Activated naive CD8-positive, alpha-beta T cell treated with anti-CD3 and anti-CD28 coated beads for 36 hours (primary cell): ENCODE measurements at places on chromosomes 2 and 18. TPM values are rescaled to one million over a fixed set of nuclear protein-coding genes. Genes with fewer than 3 reads are reported as not detected.

DNA sequence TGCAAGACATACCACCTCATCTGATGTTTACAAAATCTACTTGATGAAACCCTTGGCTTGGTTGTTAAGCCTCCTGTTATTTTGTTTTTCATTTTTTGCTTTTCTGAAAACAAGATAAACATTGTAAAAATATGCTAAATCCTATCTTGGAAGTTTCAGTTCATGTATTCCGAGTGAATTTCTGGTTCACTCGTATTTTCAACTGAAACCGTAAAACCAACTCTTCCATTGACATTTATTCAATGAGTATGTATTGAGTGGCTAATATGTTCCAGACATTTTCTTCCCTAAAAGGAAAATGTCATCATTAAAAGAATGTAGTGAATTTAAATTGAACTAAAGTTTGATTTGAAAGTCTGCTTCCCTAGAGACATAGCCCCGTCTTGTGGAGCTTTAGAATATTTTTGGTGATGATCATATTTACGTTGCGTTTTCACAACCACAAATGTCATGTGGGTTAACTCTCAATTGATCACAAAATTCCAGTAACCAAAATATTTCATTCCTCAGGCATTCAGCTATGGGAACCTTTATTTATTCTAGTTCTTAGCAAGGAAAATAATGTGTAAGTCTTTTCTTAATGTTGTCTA is 204.2 kb downstream of the MBD2 start:
- no peaks in the 10 kb centered on the region for H3K4me1 ChIP-seq
- no peak for DNase-seq
- no peaks in the 10 kb centered on the region for H3K27me3 ChIP-seq
- H3K27ac ChIP-seq = no peak overlapping the region
- no peak overlapping the region for H3K4me3 ChIP-seq

DNA sequence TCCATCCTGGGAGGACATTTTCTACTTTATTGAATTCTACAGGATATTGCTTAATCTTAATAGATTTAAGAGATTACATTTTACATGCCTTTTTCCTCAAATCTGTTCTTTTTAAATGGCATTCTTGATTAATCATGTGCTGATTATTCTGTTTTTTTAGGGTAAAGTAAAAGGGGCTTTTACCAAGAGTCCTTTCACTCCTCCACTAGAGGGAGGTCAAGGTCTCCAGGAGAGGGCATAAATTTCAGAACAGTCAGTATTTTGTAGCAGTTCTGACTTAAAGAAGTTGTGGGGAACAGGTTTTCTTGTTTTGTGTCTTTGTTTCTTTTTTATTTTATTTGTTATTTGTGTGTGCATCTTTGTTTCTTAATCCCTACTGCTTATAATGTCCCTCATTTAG is 25.4 kb downstream of the WDR75 start:
- no peak overlapping the region for H3K4me3 ChIP-seq
- H3K27me3 ChIP-seq = no peaks in the 10 kb centered on the region
- no peak for DNase-seq
- H3K36me3 ChIP-seq = peaks cover 19% of the 10 kb centered on the region

DNA sequence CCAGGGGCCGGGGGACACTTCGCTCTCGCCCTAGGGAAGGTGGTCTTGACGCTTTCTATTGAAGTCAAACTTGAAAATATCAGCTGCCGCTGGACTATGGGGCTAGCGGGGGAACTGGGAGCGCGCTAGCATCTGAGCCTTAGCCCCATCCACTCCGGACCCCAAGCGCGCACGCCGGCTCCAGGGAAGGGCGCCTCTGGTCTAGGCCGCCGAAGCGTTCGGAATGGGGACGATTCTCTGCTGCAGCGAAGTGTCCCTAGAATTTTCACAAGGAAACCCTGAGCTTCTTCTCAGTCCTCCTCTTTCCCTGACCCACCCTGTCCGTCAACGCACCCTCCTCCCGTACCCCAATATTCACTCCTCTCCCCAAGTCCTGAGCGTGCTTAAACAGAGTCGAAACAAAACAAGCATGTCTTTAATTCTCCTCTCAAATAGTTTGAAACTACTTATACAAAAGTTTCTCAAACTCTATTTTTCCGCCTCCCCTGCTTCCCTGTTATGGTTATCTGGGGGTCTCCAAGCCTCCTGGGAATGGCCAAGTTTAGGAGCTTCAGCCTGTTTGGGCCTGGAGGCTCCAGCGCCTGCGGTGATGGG is 5.0 kb downstream of the RAX start:
- H3K27ac ChIP-seq = no peak overlapping the region
- no peaks in the 10 kb centered on the region for H3K36me3 ChIP-seq
- peaks cover 90% of the 10 kb centered on the region for H3K27me3 ChIP-seq
- no peak overlapping the region for H3K4me3 ChIP-seq

- H3K4me3 ChIP-seq = no peak overlapping the region
- no peak for DNase-seq
- H3K36me3 ChIP-seq = no peaks in the 10 kb centered on the region
- H3K27ac ChIP-seq = no peak overlapping the region
- peaks cover 3% of the 10 kb centered on the region for H3K27me3 ChIP-seq
Measured at GRCh38 chr2:41775366-41776025, 272.3 kb upstream of the PKDCC start.

The SPATA3 gene
- not detected for total RNA-seq
